ENCODE measurements at places on chromosomes 3 and 15. TPM values are rescaled to one million over a fixed set of nuclear protein-coding genes. Genes with fewer than 3 reads are reported as not detected.

GRCh38 chr15:78810003-78810361, 1.3 kb downstream of the ADAMTS7 start:
- DNase-seq = no peak

The PRR23E gene
- not detected for total RNA-seq

DNA sequence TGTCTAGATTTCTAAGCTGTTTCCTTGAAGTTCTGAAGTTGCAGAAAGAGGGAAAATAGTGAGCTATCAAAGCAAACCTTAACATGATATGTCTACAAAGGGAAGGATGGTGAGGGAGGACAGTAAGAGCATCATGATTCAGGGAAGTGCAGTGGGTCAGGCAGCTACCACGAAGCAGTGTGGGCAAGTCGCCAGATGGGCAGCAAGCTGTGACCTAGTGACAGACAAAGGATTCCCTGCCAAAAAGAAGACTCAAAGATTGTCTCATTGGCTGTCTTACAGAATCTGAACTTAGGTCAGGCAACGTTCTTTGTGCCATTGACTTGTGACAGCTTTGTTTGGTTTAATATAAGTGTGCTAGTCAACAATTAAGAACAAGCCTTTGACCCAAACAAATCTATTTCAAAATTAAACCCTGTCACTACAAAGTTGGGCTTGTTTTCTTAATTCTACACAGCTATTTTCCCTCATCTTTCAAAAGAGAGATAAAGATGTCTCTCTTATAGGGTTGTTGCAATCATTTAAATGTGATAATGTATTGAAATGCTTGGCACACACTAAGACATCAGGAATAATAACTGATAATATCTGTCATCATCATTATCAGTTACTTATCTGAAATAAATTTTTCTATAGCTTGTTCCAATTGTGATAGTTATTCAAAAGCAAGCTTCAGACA, 153.3 kb downstream of the ECT2 start:
- no peak for DNase-seq

DNA sequence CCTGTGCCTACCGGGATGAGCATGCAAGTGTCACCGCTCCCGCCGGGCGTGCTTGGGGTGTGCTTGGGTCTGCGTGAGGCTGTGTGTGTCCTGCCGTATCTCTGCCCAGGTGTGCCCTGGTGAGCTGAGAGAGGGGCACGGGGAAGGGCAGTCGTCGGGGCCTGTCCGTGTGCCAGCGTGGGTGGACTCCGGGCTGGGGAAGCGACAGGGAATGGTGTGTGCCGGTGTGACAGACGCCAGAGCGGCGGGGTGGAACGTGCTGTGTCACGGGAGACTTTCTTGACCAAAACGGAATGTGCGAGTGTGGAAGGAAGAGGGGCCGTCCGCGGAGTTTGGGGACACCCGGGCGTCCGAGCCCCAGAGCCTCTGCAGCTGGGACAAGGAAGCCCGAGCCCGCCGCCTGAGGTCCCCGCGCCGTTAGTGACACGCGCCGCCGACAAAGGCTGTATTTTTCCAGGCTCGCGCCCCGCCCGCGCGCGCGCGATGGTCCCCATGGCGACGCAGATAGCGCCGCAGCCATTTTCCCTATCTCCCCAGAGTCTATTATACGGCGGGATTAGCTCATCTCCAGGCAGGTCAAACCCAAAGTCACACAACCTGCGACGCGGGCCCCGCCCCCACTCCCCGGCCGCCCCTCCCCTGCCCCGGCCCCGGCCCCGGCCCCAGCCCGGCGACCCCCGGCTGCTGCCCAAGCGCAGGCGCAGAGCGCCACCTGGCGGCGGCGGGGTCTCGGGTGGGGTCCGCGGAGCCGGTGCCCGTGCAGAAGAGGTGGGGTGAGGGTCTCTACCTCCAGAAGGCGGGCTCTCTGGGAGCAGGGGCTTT, 4.5 kb upstream of the GATA2 start:
- DNase-seq = no peak

- no peak for DNase-seq
Measured at GRCh38 chr3:65607101-65607500, 431.6 kb downstream of the MAGI1 start.

- no peak for DNase-seq
Measured at GRCh38 chr3:22922317-22922716, 280.8 kb upstream of the UBE2E2 start.

The FBXW12 gene
- total RNA-seq = not detected

- DNase-seq = no peak
Measured at GRCh38 chr3:56187051-56187450, 281.2 kb downstream of the ERC2 start.

DNA sequence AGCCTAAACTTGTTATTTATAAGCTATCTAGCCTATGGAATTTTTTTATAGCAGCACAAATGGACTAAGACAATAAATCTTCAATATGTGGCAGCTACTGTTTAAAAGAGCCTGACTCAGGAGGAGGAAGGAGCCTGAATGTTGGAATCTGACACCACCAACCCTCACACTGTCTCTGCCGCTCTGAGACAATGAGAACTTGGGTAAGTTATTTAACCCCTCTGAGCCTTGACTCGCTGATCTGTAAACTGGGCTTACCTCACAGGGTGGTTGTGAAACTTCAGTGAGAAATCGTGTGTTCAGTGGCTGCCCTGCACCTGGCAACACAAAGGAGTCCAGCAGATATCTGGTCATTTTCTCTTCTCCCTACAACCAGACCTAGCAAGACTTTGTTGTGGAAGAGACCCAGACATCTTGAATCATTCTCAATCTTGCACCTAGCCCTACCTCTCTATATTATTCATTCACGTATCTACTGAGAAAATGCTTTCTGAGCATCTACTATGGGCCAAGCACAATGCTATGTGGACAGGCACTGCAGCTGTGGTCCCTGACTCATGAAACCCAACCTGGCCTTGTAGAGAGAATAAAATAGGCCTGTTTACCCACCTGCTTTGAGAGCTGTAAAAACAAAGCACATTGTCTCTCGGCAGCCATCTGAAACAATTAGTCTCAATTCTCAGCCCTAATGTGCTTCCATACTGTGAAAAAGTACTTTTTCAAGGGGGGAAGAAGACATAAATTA, 81.9 kb upstream of the SLC25A36 start:
- DNase-seq = no peak

DNA sequence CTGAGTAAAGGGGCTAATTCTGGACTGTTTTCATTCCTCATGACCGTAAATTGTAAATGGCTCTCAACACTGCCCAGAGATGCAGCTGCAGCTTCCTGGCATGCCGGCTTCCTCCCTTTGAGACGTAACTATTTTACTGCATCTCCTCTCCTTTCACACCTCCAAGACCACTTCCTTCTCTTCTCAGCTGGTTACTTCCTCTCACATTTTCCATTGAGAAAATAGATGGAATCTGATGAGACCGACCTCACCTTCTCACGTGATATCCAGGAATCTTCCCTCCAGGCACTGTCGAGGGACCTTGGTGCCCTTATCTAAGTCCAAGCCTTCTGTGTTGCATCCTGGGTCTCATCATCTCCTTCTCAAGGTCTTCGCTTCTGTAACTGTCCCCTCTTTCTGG, 12.7 kb downstream of the LYSMD4 start:
- DNase-seq = no peak

DNA sequence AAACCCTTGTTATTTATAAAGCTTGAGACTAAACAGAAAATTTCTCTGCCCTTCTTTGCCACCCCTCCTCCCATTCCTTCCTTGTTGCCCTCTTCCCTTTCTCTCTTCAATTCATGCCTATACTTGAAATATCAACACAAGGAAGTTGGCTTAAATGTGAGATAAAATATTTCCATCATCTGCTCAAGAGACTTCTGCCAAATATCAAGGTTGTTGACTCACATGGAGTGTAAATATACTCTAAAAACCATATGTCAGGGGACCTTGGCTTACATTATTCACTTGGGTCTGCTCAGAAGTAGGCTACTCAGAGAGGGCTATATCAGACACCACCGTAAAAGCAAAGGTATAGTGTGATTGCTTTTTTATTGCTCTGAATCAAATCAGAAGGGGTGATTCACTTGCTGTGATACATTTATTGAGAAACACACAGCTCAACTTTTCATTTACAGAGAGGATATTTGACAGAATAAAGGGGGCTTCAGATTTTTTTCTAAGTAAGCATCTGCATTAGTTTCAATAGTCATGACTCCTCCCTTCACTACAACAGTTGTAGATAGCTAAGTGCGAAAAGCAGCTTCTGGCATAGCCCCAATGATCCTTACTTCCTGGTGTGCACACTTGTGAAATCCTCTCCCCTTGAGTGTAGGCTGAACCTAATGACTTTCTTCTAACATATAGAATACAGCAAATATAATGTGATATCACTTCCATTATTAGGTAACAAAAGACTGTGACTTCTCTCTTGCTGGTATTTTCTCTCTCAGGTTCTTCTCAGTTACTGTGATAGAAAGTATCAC, 386.2 kb downstream of the EFHB start:
- no peak for DNase-seq

GRCh38 chr3:29354894-29355293, 74.0 kb downstream of the RBMS3 start:
- DNase-seq = no peak

The EXD1 gene
- not detected for total RNA-seq

The KBTBD8 gene
- 28.8 TPM for total RNA-seq

GRCh38 chr3:94374439-94375161, 311.7 kb downstream of the NSUN3 start:
- DNase-seq = no peak

GRCh38 chr3:73225991-73226390, 164.5 kb downstream of the EBLN2 start:
- DNase-seq = no peak

The CHAC1 gene
- total RNA-seq = 4.7 TPM

The CHRM5 gene
- not detected for total RNA-seq

GRCh38 chr3:33911525-33912322, 113.3 kb downstream of the PDCD6IP start:
- DNase-seq = no peak

The MKRN3 gene
- not detected for total RNA-seq

The TTLL13 gene
- total RNA-seq = 0.13 TPM

DNA sequence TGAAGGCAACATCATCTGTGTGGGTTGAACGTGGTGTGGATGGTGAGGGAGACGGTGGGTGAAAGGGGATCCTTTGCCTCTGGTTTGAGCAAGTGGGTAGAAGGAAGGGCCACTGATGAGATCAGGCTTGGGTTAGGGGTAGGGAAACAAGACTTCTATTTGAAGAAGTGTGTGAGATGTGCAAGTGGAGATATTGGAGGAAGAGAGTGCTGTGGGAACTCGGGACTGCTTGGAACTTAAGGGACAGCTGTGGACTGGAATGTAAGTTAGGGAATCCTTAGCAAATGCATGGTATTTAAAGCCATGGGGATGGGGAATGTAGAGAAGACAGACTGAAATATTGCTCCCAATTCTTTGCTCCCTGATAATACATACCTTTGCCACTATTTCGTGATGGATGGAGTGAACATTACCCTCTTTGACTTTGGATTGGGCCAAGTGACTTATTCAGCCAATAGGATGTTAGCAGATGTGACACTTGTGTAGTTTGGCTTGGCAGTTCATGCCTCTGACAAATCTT, 30.2 kb upstream of the AMOTL2 start:
- DNase-seq = no peak

GRCh38 chr3:17841190-17841828, 98.9 kb upstream of the TBC1D5 start:
- peak; percentile 24 for DNase-seq

The NR2E3 gene
- not detected for total RNA-seq

DNA sequence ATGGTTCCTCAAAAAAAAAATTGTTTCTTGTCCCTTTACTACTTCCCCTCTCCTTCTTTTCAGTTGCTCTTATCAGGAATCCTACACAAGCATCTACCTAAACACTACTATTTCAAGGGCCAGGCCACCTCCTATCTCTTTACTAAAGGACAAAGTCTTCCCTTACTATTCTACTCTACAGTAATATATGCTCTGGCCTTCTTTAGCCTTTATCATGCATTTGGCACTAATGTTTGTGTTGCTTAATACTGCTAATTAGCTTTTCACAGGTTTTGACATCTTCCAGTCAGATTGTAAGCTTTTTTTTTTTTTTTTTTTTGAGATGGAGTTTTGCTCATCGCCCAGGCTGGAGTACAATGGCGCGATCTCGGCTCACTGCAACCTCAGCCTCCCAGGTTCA, 5.3 kb downstream of the CEP19 start:
- DNase-seq = no peak

DNA sequence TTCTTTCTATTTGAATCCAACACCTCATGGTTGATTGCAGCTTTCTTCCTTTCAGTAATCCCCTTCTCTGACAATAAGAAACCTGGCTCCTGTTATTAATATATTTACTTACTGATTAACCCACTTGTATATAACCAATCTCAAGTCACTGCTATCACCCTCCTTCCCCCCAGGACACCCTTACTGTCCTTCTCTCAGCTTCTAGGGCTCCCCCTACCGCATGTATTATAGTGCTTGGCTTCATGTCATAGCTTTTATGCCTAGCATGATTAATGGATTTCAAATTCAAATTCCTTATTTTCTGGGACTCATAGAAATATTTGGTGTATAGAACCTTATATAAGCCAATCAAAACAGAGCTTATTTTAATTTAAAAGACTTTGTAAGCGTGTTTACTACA, 75.7 kb upstream of the BNIP2 start:
- no peak for DNase-seq

GRCh38 chr3:153577059-153577736, 415.2 kb downstream of the RAP2B start:
- DNase-seq = no peak

The RLBP1 gene
- total RNA-seq = not detected

The CFAP100 gene
- total RNA-seq = not detected

The IMPG2 gene
- 0.11 TPM for total RNA-seq
